Stimulated activated CD4-positive, alpha-beta T cell treated with anti-CD3 and anti-CD28 coated beads, Interleukin-2, amount 100 ng/mL, for 4 hours (primary cell): ENCODE measurements at places on chromosomes 7 and 10.

- DNase-seq, result no peak
Measured at GRCh38 chr7:156975620-156976019, 26.1 kb downstream of the NOM1 start.

GRCh38 chr7:22090107-22090506, 144.4 kb upstream of the CDCA7L start:
- DNase-seq, result no peak

- no peak for DNase-seq
Measured at GRCh38 chr10:45625879-45626278, 46.7 kb downstream of the ZFAND4 start.

DNA sequence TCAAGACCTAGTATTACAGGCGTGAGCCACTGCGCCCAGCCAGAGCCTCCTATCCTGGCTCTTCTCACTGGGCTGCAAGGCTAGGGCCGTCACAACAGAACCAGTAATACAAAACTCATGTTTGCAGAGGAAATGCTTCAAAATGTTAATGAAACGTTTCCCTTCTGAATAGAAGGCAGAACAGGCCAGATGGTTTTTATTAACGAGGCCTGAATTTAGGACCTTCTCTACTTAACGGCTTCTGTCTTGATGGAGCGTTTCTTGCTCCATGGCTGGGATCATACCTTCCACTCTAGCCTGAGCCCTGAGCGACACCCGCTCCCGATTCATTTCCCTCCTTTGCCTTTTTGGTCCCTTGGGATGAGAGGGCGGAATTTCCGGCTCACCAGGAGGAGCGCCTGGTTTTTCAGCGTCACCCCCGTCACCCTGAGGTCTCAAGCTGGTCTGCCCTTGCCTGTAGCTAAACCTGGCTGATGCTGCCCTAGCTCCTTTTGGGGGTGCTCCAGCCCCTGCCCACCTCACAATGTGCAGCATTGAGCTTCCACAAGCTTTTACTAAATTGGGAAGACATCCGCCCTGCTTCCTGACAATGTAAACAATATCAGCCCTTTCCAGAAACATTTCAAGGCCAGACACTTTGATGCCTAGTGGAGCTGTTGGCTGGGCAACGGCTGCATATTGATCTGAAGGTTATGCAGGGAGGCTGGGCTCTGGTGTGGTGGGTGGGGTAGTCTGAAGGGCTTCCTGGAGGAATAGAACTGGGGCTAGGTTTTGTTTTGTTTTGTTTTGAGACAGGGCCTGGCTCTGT, 5.2 kb downstream of the CLIP2 start:
- no peak for DNase-seq

- DNase-seq, result no peak
Measured at GRCh38 chr7:149180722-149181449, 14.5 kb upstream of the ZNF282 start.

GRCh38 chr7:72140566-72140965, 271.6 kb downstream of the CALN1 start:
- no peak for DNase-seq

- DNase-seq, result peak; percentile 47
Measured at GRCh38 chr7:138903186-138903820, 77.9 kb downstream of the KIAA1549 start.

DNA sequence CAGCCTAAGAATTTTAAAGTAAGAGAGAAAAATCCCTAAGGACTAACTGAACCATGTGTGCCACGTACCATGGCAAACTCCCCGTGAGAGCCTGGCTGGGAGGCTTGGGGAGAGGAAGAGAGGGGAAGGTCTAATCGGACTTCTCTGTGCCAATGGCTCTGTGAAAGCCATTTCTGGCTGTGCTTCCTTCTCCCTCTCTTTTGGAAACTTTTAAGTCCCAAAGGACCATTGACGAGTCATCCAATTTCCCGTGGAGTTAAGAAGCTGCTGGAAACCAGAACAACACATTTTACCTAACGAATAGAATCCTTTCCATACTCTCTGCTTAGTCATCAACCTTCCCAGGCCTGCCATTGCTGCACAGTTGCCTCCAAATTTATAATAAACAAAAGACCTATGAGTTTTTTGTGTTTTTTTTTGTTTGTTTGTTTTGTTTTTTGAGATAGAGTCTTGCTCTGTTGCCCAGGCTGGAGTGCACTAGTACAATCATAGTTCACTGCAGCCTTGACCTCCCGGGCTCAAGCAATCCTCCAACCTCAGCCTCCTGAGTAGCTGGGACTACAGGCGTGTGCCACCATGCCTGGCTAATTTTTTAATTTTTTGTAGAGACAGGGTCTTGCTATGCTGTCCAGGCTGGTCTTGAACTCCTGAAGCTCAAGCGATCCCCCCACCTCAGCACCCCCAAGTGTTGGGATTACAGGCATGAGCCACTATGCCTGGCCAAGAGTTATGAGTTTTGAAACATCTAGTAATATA, 13.2 kb downstream of the LAMB1 start:
- DNase-seq, result no peak

DNA sequence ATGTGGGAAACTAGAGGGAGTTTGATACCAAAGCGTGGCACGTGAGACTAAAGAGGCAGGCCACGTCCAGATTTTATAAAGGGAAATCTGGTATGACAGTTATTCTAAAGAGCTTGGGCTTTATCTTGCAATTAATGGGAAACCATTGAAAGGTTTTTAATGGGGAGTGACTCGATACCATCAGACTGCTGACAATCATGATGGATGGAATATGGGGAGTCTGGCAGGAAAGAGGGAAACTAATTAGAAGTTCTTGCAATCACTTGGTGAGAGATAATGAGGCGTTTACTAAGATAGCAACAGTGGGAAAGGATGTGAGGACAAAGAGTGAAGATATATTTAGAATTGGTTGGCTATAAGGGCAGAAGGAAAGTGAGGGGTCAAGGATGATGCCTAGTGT, 94.0 kb downstream of the MBL2 start:
- no peak for DNase-seq

DNA sequence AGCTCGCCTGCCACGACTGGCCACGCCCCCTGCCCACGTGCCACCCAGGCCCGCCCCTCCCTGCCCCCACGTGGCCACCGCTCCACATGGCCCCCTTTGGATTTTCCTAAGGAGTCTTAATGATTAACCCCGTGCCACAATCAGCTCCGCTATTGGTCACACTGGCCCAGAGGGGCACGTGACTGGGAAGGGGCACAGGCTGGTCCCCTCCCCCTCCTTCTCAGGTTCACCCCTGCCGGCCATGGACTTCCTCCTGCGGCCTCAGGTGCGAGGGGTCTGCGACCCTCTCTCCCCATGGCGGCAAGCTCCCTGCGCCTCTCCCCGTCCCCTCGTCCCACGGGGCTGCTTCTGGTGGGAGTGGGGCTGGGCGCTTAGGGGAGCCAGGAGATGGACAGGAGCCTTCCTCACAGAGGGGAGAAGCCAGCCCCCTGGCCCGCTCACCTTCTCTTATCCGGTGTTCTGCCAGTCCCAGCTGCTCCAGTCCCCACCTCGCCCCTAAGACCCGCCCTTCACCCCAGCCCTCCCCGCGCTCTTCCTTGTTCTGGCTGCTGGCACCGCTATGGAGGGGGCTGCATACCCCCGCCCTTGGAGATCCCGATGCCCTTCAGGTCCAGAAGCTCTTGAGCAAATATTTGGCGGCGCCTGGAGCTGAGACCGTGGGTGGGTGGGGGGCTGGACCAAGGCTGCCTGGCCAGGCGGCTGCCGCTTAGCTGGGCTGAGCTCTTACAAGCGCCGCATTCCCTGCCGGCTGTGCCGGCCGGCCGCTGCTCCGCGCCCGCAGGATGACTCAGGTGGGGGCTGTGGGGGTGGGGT, 3.2 kb downstream of the SLC4A2 start:
- DNase-seq, result no peak

DNA sequence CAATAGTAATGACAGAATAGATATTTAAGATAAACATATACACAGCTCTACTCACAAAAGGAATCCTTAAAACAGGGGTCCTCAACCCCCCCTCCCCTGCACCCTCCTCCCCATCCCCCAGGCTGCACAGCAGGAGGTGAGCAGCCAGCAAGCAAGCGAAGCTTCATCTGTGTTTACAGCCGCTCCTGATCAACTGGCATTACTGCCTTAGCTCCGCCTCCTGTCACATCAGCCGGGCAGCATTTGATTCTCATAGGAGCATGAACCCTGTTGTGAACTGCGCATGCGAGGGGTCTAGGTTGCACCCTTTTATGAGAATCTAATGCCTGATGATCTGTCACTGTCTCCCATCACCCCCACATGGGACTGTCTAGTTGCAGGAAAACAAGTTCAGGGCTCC, 65.5 kb downstream of the SMURF1 start:
- no peak for DNase-seq
